ENCODE measurements at places on chromosomes 12 and 14.

DNA sequence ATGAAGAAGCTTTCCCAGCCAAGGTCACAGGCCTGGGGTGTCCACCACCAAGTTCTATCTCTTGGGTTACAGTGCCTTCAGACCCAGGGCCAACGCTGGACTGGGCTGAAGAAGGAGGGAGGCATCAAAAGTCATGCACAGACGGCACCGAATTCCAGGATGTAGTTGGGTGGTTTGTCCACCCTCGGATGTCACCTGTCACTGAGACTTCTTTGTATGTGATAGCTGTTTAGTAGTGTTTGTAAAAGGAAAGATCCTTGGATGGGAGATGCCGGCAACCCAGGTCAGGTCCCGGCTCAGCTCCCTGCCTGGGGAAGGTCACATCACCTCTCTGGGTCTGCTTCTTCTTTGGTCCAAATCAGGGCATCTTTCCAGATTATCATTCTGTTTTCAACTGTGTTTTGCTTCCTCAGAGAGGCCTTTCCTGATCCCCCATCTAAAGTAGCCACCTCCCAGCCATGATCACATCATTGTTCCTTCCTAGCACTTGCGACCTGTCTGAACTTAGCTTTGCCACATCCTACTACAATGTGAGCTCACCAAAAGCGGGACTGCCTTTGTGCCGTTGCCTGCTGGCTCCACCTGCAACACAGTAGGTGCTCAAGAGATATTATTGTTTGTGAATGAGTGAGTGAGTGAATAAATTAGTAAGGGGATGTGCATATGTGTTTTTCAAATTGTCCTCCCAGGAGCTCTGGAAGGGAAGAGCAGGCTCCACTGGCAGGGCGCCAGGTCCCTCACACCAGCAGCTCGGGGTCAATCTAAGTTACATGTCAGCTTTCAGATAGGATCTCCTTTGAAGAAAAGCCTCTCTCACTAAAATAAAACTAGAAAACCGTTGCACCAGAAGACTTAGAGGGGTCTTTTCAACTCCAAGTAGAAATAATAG, 2.1 kb downstream of the TSPAN11 start:
- DNase-seq, result peak; percentile 64

GRCh38 chr14:22026527-22026926, 352.9 kb upstream of the OR4E1 start:
- DNase-seq, result no peak

- no peak for DNase-seq
Observed at GRCh38 chr12:27782481-27782880, 2.4 kb upstream of the MANSC4 start.

DNA sequence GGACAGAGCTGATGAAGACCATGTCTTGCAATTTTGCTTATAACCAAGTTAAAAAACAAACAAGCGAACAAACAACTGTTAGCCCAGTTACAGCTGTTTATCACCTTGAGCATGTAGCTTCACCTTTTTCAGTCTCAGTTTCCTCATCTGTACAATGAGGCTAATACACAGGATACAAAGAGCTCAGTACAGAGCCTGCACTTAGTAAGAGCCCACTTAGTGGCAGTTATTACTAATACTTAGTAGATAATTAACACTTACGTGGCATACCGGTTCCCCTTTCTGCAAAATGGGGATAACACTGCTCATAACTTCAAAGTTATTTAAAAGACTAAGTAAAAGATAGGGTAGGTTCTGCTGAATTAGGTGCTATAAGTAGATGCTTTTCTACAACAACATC, 228.0 kb downstream of the MON2 start:
- no peak for DNase-seq

GRCh38 chr12:104852896-104853295, 105.2 kb downstream of the SLC41A2 start:
- no peak for DNase-seq

DNA sequence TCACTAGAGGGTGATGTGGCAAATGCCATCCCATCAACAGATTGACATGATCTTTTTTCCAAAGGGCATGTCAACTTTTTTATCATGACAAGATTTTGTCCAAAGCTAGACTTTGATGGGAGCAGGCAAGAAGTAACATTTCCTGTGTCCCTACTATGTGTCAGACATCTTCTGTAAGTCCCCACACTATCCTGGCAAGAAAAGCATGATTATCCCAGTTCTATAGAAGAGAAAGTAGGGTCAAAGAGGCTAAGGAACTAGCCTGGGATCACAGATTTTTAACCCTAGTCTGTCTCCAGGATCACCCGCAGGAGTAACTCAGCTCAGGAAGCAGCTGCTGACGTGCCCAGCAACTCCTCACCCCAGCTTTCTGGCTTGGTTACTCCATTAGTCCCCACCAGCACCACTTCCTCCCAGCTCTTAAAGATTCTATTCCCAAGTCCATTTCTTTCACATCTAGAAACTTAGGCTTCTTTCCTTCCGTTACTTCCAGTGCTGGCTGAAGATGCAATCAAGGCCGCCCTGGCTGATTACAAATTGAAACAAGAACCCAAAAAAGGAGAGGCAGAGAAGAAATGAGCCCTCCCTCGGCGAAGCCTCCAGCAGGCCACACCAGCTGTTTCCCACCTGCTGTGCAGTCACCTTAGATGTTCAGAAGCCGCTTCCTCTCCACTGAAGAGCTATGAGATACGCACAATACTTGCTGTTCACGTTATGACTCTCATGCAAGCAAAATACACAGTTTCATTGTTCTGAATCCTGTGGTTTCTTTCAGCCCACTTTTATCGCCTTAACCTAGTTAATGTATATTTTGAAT, 6.2 kb downstream of the ISCU start:
- no peak for DNase-seq

DNA sequence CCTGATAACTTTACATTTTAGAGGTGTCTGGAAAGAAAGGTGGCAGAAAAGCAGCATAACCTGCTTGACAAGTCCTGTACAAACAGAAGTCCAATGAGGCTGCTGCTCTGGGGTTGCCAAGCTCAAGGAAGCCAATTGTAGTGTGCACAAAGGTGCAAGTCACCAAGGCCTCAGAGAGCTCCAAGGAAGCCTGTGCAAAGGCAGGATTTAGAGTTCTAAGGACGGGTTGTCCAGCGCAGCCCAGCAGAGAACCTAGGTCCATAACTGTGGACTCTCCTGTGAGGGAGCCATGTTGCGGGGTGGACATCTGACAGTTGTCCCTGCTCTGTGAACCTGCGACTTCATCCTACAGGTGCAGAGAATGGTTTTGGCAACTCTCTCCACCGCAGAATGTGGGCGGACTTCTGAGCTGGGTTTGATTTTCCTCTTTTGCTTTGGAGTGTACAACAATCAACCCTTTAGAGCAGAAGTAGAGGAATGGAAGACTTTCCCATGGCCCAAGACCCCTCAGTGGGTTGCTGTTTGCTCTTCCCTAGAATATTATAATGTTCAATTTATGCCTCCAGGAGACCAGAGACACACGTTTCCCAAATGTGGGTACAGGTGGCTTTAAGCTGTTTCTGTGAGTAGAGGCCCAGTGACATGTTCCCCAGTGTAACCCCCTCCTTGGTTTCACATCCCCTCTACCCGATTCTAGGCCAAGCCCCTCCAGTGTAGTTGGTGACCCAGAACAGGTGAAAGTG, 81.0 kb downstream of the ETV6 start:
- peak; percentile 67 for DNase-seq

DNA sequence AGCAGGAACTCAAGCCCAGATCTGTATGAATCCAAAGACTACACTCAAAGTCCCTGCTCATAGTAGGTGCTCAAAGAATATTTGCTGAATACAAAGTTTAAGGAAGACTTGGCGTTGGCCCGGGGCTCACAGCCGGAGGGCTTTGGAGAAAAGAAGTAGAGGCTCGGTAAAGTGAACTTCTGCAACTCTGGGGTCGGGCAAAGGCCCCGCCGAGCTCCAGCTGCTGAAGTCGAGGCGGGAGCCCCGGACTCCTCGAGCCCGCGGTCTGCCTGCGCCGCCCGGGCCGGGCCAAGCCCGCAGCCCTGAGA, 335 bp downstream of the GCN1 start:
- no peak for DNase-seq

DNA sequence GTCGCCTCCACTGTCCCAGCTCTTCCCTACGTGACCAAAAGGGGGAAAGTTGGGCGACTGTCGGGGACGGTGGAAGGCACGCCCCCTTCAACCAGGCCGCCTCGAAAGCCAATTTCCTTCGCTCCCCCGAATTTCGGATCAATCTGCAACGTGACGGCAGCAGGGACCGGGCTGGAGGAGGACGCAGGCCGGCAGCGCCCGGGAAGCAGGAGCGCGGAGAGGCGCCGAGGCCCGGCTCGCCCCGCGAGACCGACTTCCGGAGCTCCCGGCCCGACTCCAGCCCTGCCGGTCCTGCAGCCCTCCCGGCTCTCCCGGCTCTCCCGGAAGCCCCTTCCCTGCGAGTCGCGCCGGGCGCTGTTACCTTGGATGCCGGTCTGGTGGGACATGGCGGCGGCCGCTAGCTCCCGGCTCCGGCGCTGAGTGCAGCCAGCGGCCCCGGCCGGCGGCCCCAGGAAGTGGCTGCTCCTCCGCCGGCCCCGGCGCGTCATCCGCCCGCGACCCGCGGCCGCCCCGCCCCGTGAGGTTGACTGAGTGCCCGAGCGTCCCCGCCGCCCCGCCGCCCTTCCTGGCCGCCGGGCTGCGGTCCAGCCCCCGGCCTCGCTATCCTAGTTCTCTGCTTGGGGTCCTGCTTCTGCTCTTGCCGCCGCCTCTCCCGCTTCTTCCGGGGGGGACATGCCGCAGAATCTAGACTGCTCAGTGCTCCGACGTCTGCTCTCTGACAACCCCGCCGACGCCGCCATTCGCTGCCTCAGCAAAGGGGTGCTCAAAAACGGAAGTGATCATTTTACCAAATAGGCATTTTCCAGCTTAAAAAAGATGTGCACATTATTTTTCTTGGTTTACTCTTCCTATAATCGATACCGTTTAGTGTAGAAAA, at the start of gene TWF1:
TSS of gene TWF1 (minus strand) at position 458 of the 877 bp plus-strand sequence. CDS start at position 386, 72 bp downstream.
- DNase-seq, result peak; percentile 94

GRCh38 chr12:92593734-92594402, 108.9 kb upstream of the PLEKHG7 start:
- no peak for DNase-seq

DNA sequence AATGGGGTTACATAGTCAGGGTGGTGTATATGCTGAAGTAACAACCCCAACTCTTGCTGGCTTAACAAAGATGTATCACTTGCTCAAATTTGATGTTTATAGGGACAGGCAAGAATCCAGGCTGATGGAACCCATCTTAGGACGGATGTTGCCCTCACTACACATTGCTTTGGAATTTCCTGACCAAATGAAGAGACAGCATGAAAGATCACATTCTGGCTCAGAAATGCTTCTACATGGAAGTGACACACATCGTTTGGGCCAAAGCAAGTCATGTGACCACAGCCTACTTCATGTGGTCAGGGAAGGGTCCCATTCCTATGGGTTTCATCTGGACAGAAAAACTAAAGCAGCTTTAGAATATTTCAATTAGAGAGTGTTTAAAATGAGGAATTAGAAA, 345.8 kb downstream of the TMEM132D start:
- no peak for DNase-seq

GRCh38 chr12:22812531-22812930, 187.6 kb downstream of the ETNK1 start:
- no peak for DNase-seq

GRCh38 chr12:56104815-56105608, 653 bp downstream of the PA2G4 start:
- no peak for DNase-seq

DNA sequence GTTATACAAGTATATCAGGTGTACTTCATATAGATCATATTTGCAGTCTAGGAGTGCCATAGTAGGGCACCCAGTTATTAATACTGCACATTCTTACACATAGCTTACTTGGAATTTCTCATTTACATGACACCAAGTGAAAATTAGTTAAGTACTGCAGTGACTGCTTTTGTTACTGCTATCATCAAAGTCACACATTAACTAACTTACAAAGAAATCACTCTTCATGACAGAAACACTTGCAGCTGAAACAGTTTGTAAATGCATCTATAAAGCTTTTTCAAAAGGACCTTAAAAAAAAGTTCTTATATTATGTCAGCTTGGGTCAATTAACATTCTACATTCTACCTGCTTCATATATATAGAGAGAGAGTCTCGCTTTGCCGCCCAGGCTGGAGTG, 17.8 kb upstream of the RFC5 start:
- DNase-seq, result no peak

DNA sequence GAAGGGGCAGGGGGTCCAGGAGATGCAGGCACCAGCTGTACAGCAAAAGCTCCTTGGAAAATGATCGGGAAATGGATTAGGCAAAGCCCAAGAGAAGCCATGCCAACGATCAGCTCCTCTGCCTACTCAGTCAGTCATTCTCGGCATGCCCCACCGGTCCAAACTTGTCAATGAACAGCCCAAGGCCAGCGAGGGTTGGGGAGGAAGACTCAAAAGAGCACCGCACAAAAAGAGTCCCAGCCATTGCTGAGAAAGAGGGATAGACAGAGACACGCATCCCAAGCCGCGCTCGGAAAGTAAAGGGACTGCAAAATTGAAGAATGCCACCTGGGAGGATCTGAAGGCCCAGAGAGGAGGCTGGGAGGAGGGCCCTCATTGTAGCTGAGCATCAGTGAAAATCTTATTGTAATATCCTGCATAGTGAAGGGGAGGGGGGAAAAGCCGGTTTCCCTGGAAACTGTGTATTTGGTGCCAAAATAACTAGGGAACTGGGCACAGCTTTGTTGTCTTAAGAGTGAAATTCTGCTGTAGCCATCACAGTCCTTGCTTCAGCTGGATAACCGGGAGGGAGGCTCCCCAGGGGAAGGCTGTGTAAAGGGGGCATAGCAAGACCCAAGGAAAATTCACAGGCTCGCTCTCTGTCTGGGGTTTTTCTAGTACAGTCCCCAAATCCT, 4.7 kb downstream of the KDM2B start:
- peak; percentile 78 for DNase-seq

GRCh38 chr12:50326590-50327284, 43.4 kb upstream of the LIMA1 start:
- DNase-seq, result peak; percentile 70

DNA sequence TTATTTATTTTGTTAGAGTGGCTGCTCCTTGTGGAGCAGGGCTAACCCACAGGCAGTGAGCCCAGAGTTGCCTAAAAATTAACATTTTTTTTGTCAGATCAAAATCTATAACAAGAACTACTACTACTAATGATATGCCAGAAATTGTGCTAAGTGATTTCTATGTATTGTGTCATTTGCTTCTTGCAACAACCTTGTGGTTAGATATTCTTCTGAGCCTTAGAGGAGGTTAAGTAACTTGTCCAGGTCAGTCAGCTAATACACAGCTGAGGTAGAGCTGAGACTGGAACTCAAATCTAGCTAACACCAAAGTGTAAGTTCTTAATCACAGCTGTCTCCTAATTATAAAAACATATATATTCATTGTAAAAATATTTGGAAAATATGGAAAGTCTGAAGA, 29.8 kb downstream of the CFL2 start:
- no peak for DNase-seq

GRCh38 chr14:71591929-71592328, 340.3 kb upstream of the RGS6 start:
- DNase-seq, result no peak

DNA sequence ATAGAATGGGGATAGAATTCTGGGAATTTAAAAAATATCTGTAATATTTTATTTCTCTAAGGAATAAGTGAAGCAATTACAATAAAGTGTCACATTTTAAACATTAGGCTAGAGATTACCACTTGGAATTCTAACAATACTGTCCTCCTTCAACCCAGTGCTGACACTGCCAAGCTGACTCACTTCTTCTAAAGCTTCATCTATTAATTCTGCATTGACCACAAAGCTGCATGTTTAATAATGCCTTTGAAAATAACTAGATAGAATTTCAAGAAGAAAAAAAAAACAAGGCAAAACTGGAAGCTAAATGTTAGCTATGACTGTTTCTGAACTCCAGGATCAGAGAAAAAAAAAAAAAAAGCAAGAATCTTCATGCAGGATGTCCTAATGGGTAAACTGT, 970.7 kb upstream of the FBXO33 start:
- no peak for DNase-seq

- DNase-seq, result peak; percentile 89
Observed at GRCh38 chr12:77687321-77687720, 143.4 kb upstream of the NAV3 start.
